ENCODE measurements at places on chromosomes 16 and 17.
A peak's percentile ranks its signal among the peaks of the same experiment; 100 is the strongest.

DNA sequence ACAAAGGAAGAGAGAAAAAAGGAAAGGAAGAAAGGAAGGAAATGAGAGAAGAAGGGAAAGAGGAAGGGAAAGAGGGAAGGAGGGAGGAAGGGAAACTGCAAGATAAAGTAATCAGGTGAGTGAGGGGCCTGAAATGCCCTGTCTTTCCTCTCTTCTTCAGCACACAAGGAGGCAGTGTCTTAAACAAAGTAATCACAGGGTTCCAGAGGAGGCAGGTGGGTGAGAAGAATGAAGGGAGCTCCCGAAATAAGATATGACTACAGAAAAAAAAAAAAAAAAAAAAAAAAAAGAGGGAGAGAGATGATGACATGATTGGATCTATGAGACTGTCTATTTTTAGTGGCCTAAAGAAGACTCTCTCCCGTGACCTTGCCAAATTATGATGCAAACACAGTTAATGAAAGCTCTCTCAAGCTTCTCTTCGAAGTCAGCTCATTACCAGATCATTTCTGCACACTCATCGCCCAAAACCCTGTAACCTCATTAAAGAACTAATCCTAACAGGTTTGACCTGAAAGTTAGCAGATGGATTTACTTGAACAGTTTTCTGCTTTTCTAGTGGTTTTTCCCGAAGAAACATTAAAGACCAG lies 53.6 kb downstream of the CDH11 start:
- no peak for DNase-seq

GRCh38 chr16:49127103-49127502 lies 154.5 kb downstream of the CBLN1 start:
- DNase-seq, result no peak

DNA sequence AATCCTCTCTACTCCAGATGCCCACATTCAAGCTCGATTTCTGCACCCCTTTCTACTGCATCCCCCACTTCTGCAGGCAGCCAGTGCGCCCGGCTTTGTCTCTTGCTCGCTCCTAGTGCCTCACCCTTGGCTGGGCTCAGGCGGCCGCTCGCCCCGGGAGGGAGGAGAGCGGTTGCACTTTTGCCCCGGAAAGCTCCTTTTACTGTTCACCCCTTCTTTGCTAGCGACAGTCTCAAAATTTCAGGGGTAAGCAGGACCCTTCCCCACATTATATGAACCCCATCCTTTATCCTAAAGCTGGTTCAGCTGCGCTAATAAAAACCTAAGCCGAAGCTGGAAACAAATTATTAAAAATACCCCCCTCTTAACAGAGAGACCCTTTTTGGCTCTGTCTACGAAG lies 1.0 kb downstream of the HOXB5 start:
- no peak for DNase-seq

DNA sequence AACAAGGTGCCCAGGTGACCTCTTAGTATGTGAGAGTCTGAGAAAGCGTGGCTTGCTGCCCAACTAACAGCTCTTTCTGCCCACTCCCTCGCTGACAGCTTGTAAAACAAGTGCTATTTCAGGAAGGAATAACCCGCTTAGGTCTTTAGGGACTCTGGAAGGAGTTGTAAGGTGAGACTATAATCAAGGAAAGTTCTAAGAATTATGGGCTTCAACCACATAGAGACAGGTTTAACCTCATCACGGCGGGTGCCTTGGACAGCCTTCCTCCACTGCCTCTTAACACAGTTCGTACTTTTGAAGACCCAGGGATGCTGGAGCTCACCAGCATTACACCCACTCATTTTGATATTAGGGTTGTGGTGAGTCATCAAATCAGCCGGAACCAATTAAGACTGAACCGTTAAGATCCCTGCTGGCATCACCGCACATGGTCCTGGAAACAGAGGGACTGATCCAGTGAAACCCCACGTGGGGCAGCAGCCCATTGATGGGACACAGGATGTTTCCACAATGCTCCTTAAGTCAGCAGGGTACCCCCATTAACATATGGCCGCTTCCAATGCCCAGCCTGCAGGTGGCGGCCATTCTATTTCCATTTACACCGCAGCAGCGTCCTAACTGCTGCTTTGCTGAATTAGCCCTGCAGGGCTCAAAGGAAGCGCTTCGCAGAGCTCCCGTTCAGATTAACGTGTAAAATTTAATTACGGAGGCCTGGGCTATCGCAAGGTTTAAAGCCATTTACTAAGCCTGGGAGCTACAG lies 176.6 kb upstream of the SDK2 start:
- DNase-seq, result no peak

- no peak for DNase-seq
These were observed 183.2 kb upstream of the GSE1 start for GRCh38 chr16:85429776-85430522.

DNA sequence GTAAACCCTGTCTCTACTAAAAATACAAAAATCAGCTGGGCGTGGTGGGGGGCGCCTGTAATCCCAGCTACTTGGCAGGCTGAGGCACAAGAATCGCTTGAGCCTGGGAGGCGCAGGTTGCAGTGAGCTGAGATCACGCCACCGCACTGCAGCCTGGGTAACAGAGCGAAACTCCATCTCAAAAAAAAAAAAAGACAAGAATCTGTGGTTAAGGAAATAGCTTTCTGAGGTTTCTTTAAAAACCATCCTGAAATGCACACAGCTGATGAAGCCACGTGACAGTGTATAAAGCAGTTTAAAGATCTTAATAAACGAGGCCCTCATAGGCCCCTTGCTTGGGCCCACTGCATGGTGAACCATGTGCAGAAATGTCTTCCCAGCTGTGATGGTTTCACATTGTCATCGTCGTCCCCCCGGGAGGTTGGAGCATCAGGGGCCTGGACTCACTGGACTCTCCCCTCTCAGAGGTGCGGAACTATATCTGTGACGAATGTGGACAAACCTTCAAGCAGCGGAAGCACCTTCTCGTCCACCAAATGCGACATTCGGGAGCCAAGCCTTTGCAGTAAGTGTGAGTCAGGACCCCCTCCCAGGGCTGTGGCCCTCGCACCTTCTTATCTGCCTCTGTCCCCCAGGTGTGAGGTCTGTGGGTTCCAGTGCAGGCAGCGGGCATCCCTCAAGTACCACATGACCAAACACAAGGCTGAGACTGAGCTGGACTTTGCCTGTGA lies 16.2 kb downstream of the ZNF276 start:
- peak; percentile 35 for DNase-seq

DNA sequence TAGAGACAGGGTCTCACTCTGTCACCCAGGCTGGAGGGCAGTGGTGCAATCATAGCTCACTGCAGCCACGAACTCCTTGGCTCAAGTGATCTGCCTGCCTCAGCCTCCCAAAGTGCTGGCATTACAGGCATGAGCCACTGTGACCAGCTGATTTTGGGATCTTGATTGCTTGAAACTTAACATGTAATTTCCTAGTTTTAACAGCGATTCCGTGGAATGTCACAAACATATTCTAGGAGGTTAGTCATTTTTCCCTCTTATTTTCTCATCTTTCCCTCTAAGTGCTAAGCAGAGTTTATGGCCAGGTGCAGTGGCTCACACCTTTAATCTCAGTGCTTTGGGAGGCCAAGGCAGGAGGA lies 123.4 kb upstream of the CACNG3 start:
- DNase-seq, result no peak

- DNase-seq, result no peak
These were observed 15.9 kb downstream of the EPOP start for GRCh38 chr17:38658741-38659345.

GRCh38 chr16:57562669-57563486 lies 20.4 kb downstream of the ADGRG5 start:
- no peak for DNase-seq

DNA sequence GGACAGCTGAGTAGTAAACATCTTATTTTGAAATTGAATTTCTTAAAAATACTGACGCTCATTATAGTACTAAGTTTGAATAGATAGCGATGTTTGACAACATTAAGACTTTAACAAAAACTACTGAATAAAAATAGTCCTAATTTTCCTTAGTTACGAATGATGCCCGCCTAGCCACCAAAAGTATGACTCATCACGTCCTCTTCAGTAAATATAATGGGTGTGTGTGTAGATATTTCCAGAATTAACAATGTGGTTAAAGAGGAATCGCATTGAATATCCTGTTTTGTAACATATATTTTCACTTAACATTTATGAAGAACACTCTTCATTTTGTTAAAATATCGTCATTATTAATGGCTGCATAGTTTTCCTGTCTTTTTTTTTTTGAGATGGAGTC lies 187.6 kb downstream of the MYO1D start:
- no peak for DNase-seq

- no peak for DNase-seq
These were observed 6.7 kb upstream of the GAST start for GRCh38 chr17:41705271-41705991.

DNA sequence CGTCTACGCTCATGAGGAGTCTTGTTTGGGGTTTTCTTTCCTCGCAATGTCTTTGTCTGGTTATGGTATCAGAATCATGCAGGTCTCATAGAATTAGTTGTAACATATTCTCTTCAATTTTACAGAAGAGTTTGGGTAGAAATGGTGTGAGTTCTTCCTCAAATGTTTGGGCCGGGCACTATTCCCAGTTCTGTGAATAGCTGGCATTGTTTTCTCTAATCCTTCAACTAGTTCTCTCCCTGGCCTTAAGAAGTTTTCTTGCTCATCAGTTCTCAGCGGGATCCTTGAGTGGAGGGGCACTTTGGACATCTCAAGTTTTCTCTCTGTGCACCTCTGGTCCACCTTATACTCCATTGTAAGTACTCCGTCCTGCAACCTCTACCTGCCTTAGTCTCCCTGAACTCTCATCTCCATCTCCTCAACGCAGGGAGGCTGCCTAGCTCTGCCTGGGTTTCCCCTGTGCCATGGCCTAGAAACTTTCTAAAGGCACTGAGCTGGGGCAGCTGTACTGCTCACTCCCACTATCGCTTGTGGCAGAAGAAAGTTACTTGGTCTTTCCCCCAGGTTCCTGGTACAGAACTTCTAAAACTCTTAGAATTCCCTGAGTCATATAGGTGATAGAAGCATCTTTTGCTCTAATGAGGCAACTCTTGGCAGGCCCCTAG lies 16.9 kb downstream of the NSMCE1 start:
- DNase-seq, result no peak

GRCh38 chr16:72202014-72202413 lies 30.1 kb upstream of the PMFBP1 start:
- DNase-seq, result peak; percentile 7

DNA sequence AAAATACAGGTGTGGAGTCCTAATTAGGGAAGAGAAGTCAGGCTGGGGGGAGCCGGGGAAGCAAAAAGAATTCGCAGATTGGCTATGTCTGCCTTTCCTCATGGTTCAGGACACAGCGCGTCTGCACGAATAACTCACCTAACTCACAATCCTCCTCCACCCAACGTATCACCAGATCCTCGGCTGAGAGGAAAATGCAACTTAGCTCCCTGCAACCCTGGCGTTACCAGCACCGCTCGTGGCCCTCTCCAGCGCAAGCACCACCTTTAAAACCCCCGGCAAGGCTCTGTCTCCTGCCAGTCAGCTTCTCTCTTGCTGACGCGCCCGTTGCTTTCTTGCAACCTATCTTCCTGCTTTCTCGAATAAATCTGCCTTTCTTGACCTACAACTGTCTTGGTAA lies 49.8 kb upstream of the METRNL start:
- no peak for DNase-seq

DNA sequence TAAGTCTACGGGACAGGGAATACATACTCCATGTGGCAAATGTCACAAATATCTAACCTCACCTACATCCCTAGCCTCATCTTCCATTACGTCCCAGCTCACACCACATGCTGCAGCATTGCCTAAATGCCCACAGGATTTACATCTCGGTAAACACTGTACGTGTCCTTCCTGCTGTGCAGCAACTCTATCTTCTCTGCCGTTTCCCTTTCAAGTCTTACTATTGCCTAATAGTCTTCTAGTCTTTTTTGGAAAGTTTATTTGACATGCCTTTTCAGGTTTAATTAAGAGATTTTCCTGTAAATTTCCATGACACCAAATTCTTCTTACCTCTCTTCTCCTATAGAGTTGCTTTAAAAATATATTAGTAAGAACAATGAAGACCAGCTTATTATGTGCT lies 120.5 kb downstream of the HS3ST4 start:
- no peak for DNase-seq

DNA sequence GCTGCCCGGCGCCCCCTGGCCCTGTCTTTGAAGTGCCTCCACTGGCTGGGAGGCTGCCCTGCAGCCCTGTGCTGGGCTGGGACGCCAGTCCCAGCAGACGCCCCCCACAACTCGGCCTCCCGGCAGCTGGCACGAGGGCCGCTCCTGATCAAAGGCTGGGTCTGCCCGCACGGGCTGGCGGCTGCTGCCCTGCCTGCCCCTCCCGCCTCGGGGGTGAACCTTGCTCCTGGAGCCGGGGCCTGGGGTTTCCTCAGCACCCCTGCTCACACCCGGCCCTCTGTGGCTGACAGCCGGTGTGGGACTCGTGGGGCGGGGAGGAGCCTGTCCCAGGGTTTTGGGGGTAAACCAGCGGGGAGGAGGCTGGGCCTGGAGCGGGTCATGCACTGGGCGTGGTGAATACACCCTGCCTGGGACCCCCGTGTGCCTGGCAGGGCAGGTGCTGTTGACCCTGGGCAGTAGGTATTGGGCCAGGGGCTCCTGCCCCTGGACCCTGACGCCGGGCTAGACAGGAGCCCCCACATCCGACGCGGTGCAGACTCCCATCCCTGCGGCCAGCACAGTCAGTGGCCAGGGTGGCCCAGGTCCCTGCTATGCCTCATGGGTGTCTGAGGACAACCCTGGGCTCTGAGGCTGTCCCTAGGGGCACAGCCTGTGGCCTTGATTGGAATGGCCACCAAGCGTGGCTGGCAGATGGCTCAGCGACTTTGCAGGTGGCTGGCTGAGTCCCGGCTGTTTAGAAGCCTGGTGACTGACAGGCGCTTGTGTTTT lies 21.7 kb downstream of the CENPX start:
- no peak for DNase-seq

DNA sequence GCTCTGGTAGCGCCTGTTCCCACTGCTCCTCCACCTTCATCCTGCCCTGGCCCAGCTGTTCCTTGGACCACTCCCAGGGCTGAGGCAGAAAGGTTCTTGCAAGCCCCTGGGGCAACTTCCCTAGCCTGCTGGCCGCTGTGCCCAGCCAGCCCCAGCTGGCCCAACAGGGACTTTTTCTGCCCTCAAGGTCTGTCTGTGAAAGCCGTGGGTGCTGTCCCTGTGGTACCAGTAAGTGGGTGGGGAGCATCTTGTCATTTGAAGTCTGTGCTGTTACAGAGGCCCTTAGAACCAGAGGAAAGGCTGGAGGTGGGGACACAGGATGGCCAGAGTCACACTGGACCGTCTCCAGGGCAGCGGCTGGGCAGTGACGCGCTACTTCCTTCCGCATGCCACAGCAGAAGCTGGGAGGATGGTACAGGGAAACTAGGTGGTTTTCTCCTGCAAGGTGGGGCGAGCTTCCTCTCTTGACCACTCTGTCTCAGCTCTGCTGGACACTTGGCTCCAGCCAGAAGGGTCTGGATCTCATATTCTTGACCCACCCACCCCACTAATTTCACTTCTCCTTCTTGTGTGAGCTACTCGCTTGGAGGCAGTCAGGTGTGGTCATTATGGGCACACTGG lies 87.8 kb downstream of the PLCG2 start:
- DNase-seq, result no peak

DNA sequence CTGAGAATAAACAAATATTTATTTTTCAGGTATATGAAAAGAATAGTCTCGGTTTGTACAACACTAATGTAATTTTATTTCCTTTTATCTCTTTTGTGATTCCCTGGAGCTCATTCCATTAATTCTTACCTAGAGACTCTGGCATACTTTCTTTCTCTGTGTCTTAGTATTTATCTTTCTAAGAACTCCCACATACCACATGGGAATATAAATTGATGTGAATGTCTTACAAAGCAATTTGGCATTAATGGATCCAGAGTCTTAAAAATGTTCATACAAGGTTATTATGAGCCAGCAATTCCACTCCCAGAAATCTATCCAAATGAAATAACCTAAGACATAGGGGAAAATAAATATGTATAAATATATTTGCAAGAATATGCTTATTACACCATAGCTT lies 202.7 kb downstream of the CDH11 start:
- DNase-seq, result no peak

Measured in stimulated activated CD4-positive, alpha-beta T cell treated with anti-CD3 and anti-CD28 coated beads, Interleukin-1b, Interleukin-23, amount 100 ng/mL, for 48 hours (primary cell).